Heart right ventricle (tissue), 16 donors: ENCODE measurements at places on chromosomes 1 and 21.

GRCh38 chr1:181135437-181135731 lies 46.9 kb downstream of the IER5 start:
- DNase-seq = no peak
- no peak overlapping the region for H3K4me3 ChIP-seq
- H3K4me1 ChIP-seq = peaks cover 66% of the 10 kb centered on the region
- no peaks in the 10 kb centered on the region for H3K36me3 ChIP-seq
- peak overlapping the region; percentile 34 for H3K27ac ChIP-seq
- H3K27me3 ChIP-seq = no peaks in the 10 kb centered on the region

GRCh38 chr1:61088163-61088974 lies 6.0 kb downstream of the NFIA start:
- H3K4me3 ChIP-seq = no peak overlapping the region
- peak overlapping the region; percentile 99 for H3K27ac ChIP-seq

DNA sequence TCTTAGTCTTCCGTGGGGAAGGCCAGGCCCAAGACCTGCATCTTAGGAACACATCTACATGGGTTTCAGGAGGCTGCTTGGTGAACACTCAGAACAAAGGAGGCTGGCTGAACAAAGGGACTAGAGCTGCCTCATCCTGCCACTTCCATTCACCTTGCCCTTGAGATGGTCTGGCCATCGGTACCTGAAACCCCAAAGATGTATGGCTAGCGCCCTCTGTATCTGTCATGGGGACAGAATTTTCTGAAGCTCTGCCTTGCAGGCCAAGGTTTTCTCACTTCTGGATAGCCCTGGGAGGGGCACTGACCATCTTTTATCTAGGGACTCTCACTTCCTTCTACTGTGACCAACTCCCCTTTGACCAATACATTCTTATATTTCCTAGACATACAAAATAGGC lies 55.4 kb upstream of the GRIK3 start:
- peaks cover 50% of the 10 kb centered on the region for H3K27me3 ChIP-seq
- H3K4me3 ChIP-seq = no peak overlapping the region
- H3K4me1 ChIP-seq = no peaks in the 10 kb centered on the region
- no peaks in the 10 kb centered on the region for H3K36me3 ChIP-seq

DNA sequence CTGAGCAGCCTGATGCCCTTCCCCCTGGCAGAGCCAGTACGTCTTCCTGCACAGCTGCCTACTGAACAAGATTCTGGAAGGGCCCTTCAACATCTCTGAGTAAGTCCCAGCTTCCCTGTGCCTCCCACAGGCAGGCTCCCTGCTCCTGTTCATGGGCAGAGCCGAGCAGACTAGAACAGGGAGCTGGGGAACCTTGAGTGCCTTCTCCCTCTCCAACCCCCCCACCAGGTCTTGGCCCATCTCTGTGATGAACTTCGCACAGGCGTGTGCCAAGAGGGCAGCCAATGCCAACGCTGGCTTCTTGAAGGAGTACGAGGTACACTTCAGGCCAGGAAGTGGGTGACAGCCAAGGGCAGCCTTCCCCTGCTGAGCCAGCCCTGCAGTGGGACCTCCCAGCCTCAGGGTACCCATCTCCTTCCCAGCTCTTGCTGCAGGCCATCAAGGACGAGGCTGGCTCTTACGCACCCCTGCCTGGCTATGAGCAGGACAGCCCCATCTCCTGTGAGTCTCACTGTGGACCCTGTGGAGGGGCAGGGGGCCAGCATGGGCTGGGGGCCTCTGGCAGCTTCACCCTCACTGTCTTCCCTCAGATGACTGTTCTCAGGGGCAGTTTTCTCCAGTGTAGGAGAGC lies 6.4 kb upstream of the LGR6 start:
- H3K27ac ChIP-seq = no peak overlapping the region
- H3K4me1 ChIP-seq = no peaks in the 10 kb centered on the region
- no peaks in the 10 kb centered on the region for H3K36me3 ChIP-seq

DNA sequence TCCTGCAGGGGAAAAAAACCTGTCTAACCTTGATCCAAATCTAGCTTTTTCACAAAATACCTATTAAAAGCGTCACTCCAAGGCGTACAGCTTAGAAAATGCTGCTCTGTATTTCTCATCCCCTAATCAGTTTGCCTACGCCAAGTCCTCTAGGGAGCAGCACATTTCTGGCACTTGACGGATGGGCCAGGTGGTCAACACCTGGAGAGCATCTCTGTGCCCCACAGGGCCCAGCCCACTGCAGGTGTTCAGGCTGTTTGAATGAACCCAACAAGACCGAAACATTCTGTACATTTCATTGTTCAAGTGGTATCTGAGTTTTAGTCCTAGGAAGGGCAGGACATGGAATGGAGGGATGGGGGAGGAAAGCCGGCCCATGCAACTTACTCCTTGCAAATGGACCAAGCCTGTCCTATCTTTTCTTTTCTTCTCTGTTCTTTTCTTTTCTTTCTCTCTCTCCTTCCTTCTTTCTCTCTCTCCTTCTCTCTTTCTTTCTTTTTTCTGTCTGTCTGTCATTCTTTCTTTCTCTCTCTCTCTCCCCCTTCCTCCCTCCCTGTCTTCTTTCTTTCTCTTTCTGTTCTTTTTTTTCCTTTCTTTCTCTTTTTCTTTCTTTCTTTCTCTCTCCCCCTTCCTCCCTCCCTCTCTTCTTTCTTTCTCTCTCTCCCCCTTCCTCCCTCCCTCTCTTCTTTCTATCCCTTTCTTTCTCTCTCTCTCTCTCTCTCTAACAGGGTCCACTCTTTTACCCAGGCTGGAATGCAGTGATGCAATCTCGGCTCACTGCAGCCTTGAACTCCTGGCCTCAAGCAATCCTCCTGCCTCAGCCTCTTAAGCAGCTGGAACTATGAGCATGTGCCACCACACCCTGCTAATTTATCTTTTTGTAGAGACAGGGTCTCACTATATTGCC lies 29.1 kb downstream of the IGFN1 start:
- no peaks in the 10 kb centered on the region for H3K36me3 ChIP-seq
- H3K27me3 ChIP-seq = no peaks in the 10 kb centered on the region
- H3K27ac ChIP-seq = no peak overlapping the region
- H3K4me1 ChIP-seq = no peaks in the 10 kb centered on the region
- DNase-seq = no peak
- no peak overlapping the region for H3K4me3 ChIP-seq

DNA sequence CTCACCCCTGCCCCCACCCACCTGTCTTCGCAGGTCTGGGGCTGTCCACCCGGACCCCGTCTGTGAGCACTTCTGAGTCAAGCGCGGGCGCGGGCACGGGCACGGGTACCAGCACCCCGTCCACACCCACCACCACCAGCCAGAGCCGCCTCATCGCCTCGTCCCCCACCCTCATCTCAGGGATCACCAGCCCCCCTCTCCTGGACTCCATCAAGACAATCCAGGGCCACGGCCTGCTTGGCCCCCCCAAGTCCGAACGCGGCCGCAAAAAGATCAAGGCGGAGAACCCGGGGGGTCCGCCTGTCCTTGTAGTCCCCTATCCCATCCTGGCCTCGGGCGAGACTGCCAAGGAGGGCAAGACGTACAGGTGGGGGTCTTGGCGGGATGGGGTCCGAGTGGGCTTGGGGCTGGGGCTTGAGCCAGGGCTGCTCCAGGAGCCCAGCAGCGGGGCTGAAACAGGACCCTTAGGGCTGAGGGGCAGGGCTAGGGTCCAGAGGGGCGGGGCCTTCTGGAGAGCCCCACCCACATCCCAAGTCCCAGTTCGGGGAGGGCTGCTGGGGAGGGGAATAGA lies 23.9 kb downstream of the ZNF362 start:
- no peak for DNase-seq
- H3K27me3 ChIP-seq = no peaks in the 10 kb centered on the region
- H3K4me3 ChIP-seq = no peak overlapping the region
- peaks cover 4% of the 10 kb centered on the region for H3K36me3 ChIP-seq
- no peak overlapping the region for H3K27ac ChIP-seq

DNA sequence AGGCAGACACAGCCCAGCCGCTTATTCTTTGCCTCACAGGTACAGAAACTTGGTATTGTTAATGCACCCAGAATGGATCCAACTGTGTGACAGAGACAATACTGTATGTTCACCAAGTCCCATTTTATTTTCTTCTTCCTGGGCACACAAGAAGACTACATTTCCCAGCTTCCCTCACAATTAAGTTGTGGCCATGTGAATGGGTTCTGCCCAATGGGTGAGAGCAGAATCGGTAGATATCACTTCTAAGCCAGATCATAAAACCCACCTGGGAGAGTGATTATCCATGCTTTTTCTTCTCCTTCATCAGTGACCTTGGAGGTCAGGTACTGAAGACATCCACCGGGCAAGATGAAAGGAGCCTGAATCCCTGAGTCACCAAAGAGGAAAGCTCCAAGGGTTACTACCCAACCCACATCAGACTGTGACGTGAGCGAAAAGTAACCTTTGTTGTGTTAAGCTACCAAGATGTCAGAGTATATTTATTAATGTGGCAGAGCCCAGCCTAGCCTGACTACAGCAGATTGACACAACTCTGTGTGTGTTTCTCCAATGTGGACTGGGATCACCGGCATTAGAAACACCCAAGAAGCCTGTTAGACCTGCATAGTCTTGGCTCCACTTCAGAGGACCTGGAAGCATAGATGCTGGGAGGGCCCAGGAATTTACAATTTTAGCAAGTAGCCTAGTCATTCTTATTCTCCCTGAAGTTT lies 79.1 kb upstream of the GRIK3 start:
- H3K27me3 ChIP-seq = peaks cover 19% of the 10 kb centered on the region
- no peak for DNase-seq
- no peaks in the 10 kb centered on the region for H3K36me3 ChIP-seq
- H3K27ac ChIP-seq = no peak overlapping the region
- H3K4me1 ChIP-seq = no peaks in the 10 kb centered on the region

DNA sequence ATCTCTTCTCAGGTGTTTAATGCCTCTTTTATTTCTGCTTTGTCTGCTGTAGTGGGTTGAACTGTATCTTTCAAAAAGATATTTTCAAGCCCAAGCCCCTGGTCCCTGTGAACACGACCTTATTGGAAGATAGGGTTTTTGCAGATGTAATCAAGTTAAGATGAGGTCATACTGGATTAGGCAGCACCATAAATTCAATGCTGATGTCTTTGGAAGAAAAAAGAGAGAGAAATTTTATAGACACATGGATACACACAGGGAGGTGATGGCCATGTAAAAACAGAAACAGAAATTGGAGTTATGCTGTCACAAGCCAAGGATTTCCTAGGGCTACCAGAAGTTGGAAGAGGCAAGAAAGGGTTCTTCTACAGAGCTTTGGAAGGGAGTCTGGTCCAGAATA lies 301.4 kb downstream of the KCTD3 start:
- H3K4me1 ChIP-seq = no peaks in the 10 kb centered on the region
- H3K27me3 ChIP-seq = no peaks in the 10 kb centered on the region
- no peak overlapping the region for H3K4me3 ChIP-seq
- DNase-seq = no peak
- no peak overlapping the region for H3K27ac ChIP-seq

- H3K27ac ChIP-seq = no peak overlapping the region
- no peak overlapping the region for H3K4me3 ChIP-seq
- H3K36me3 ChIP-seq = no peaks in the 10 kb centered on the region
These were observed 3.1 kb downstream of the LRP8 start for GRCh38 chr1:53324728-53325297.

GRCh38 chr1:172486805-172487454 lies 43.1 kb upstream of the PIGC start:
- no peaks in the 10 kb centered on the region for H3K36me3 ChIP-seq
- no peak overlapping the region for H3K4me3 ChIP-seq

DNA sequence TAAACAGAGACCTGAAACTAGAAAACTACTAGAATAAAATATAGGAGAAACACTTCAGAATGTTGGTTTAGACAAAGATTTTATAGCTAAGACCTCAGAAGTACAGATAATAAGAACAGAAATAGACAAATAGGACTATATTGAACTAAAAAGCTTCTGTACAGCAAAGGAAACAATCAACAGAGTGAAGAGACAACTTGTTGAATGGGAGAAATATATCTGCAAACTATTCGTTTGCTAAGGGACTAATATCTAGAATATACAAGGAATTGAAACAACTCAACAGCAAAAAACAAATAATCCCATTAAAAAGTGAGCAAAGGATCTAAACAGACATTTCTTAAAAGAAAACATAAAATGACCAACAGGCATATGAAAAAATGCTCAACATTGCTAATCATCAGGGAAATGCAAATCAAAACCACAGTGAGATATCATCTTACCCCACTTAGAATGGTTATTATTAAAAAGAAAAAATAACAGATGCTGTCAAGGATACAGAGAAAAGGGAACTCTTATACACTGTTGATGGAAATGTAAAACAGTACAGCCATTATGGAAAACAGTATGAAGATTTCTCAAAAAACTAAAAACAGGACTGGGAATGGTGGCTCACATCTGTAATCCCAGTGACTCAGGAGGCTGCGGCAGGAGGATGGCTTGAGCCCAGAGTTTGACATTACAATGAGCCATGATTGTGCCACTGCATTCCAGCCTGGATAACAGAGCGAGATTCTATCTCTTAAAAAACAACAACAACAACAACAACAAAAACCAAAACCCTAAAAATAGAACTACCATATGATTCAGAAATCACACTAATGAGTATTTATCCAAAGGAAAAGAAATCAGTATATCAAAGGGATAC lies 37.3 kb upstream of the ZSWIM5 start:
- no peak overlapping the region for H3K4me3 ChIP-seq
- no peaks in the 10 kb centered on the region for H3K4me1 ChIP-seq
- H3K27ac ChIP-seq = no peak overlapping the region
- H3K36me3 ChIP-seq = no peaks in the 10 kb centered on the region
- H3K27me3 ChIP-seq = no peaks in the 10 kb centered on the region

- DNase-seq = no peak
- H3K4me3 ChIP-seq = no peak overlapping the region
- H3K27ac ChIP-seq = no peak overlapping the region
- no peaks in the 10 kb centered on the region for H3K36me3 ChIP-seq
- no peaks in the 10 kb centered on the region for H3K27me3 ChIP-seq
These were observed 8.5 kb downstream of the SLC26A9 start for GRCh38 chr1:205934788-205935187.

DNA sequence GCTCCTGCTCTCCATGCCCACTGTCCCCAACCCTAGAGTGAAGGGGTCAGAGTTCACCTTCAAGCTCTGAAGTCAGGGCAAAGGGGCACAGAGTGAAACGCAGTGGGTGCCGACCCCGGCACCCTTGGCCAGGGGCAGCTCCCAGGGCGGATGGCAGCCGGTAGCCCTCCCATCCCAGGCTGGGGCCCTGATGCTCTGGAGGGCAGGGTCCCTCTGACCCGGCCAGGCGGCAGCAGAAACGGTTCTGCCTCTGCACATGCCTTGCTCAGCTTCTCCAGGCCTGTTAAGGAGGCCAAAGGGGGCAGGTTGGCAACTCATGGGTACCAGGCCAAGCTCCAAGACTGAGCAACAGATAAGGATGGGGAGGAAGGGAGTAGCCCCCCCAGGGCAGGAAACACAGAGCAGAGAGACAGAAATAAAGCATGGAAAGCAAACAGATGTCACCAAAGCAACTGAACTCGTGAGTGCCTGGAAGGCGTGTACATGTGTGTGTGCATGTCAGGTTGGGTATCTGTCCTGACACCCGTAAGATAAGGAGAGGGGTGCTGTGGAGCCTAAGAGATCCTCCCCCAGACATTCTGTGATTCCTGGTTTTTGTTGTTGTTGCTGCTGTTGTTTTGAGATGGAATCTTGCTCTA lies 112.3 kb upstream of the IFFO2 start:
- peaks cover 14% of the 10 kb centered on the region for H3K36me3 ChIP-seq
- H3K27me3 ChIP-seq = no peaks in the 10 kb centered on the region
- DNase-seq = no peak
- peaks cover 9% of the 10 kb centered on the region for H3K4me1 ChIP-seq
